GM12878 (cell line): ENCODE measurements at places on chromosomes 1 and 21. TPM values are rescaled to one million over a fixed set of nuclear protein-coding genes. Genes with fewer than 3 reads are reported as not detected.

Gene SLC5A3
- polyA plus RNA-seq, result 5.7 and 6.9 TPM in 2 replicates

Gene SPATA46
- not detected in 2 replicates for polyA plus RNA-seq

Gene RIPPLY3
- not detected in 2 replicates for polyA plus RNA-seq

Gene RAB42
- 0.23 and 0.48 TPM in 2 replicates for polyA plus RNA-seq

Gene EPS15
- polyA plus RNA-seq, result 55.4 and 55.5 TPM in 2 replicates

Gene GPR161
- 0.08 and 0.49 TPM in 2 replicates for polyA plus RNA-seq

Gene RGSL1
- not detected in 2 replicates for polyA plus RNA-seq

Gene NOC2L
- 154 and 155 TPM in 2 replicates for polyA plus RNA-seq

Gene BGLAP
- 0.40 TPM in 1 of 2 replicates, not detected in the other for polyA plus RNA-seq

Gene AADACL4
- not detected in 2 replicates for polyA plus RNA-seq

Gene ADORA3
- polyA plus RNA-seq, result not detected in 2 replicates

Gene MYBPH
- polyA plus RNA-seq, result not detected in 2 replicates

Gene FAM177B
- not detected in 2 replicates for polyA plus RNA-seq

Gene NPHS2
- polyA plus RNA-seq, result not detected in 2 replicates

Gene ROR1
- polyA plus RNA-seq, result not detected in 2 replicates

Gene OR2T11
- not detected in 2 replicates for polyA plus RNA-seq

Gene FGR
- 58.8 and 60.1 TPM in 2 replicates for polyA plus RNA-seq

Gene PAQR6
- polyA plus RNA-seq, result 0.88 and 1.3 TPM in 2 replicates

Gene GJA8
- polyA plus RNA-seq, result not detected in 2 replicates

Gene XCL1
- polyA plus RNA-seq, result 0.65 and 1.4 TPM in 2 replicates

Gene MMEL1
- not detected in 2 replicates for polyA plus RNA-seq

Gene RORC
- polyA plus RNA-seq, result not detected in 2 replicates

Gene AMPD1
- 0.30 TPM in 1 of 2 replicates, not detected in the other for polyA plus RNA-seq

Gene USP16
- 60.9 and 61.0 TPM in 2 replicates for polyA plus RNA-seq

Gene TSPAN2
- not detected in 2 replicates for polyA plus RNA-seq

Gene CSTB
- polyA plus RNA-seq, result 82.7 TPM in 2 replicates

Gene KCND3
- 0.01 TPM in 1 of 2 replicates, not detected in the other for polyA plus RNA-seq

Gene SIM2
- polyA plus RNA-seq, result 0.04 and 0.05 TPM in 2 replicates

Gene SDC3
- polyA plus RNA-seq, result not detected in 2 replicates

Gene F5
- 0.35 and 0.78 TPM in 2 replicates for polyA plus RNA-seq

Gene CRNN
- not detected in 2 replicates for polyA plus RNA-seq

Gene LAD1
- polyA plus RNA-seq, result 0.16 and 0.20 TPM in 2 replicates

Gene LCE3E
- not detected in 2 replicates for polyA plus RNA-seq

Gene EPRS1
- 110 and 117 TPM in 2 replicates for polyA plus RNA-seq

Gene CFAP141
- not detected in 2 replicates for polyA plus RNA-seq

Gene PIGK
- 26.8 and 27.4 TPM in 2 replicates for polyA plus RNA-seq

Gene LCK
- 148 and 156 TPM in 2 replicates for polyA plus RNA-seq

Gene CHD1L
- polyA plus RNA-seq, result 48.0 and 50.8 TPM in 2 replicates

Gene FAM20B
- 4.5 and 6.3 TPM in 2 replicates for polyA plus RNA-seq

Gene TSHB
- polyA plus RNA-seq, result not detected in 2 replicates

Gene OLFML3
- not detected in 2 replicates for polyA plus RNA-seq
